Activated CD4-positive, alpha-beta T cell treated with anti-CD3 and anti-CD28 coated beads for 1 hour (primary cell): ENCODE measurements at places on chromosomes 5 and 9.

- DNase-seq = no peak
Observed at GRCh38 chr5:140015706-140016105, 27.4 kb downstream of the NRG2 start.

GRCh38 chr9:88268886-88269285, 119.4 kb upstream of the SPIN1 start:
- DNase-seq = no peak

- DNase-seq = no peak
Observed at GRCh38 chr5:153952893-153953292, 85.8 kb downstream of the FAM114A2 start.

DNA sequence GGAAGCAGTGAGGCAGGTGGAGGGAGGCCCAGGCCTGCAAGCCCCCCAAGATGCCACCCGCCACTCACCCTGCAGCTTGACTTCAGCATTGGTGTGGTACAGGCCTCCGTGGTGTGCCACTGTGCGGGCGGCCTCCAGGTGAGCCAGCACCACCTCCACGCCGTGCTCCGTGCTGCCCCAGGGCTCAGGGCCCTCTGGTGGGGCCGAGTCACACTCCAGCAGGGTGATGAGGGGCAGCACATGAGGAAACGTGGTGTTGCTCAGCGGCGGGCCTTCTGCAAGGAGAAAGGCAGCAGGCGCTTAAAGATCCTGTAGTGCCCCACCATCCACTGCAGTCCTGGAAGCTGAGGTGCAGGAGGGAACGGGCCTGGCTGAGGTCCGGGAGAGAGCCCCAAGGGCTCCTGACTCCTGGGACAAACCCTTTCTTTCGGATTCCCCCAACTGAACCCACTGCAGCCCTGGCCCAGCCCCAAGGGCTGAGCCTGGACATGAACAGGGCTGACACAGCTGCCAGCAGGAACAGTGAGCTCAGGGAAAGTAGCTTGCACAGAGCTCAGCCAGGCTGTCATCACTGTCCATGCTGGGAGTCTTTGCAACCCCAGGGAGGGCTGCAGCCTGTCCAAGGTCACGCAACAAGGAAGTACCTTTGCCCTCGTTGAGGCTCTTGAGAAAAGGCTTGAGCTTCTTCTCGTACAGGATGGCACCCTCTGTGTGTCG, 4.7 kb upstream of the TOR2A start:
- DNase-seq = no peak

DNA sequence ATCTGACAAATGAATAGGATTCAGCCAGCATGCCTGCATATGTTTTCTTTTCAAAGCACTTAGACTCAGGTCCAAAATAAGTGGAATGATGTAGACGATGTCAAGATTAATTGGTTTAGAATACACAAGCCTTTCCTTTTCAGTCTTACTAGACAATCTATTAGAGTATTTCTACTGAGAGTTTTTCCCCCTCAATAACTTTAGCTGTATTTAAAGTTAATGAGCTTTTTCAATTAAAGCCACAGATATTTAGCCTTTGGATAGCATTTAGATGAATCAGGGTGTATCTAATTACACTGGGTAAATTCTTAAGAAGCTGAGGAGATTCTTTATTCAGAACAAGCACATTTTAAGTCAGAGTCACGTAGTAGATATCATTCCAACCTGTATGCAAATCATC, 198.7 kb upstream of the MPDZ start:
- no peak for DNase-seq

DNA sequence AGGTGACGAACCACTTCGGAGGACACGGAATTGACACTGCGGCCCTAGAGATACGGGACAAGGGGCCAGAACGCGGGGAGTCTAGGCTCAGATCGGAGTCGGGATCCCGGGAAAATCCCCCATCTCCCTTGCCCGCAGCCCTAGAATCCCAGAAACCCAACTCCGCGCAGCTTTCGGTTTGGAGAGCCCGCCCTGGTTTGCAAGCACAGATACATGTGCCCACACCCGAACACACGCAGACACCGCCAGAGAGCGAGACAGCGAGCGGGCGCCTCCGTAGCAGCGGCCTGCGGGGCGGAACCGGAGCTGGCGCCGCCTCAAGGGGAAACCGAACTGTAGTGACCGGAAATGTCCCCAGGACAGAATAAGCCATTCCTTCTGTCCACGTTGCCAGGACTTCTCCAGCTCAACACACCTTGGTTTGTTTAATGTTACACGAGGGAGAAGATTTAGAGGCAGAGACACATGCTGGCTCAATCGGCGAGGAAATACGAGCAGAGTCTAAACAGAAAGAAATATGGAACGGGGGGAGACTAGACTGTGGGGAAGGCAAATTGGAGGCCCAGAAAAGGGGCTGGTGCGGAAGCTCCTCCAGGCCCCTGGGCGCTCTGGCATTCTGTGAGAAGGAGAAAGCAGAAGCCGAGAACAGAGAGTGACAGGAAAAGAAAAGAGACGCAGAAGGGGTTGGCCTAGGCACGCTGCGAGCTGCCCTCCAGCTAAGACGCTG, 2.9 kb upstream of the PAX5 start:
- DNase-seq = no peak

DNA sequence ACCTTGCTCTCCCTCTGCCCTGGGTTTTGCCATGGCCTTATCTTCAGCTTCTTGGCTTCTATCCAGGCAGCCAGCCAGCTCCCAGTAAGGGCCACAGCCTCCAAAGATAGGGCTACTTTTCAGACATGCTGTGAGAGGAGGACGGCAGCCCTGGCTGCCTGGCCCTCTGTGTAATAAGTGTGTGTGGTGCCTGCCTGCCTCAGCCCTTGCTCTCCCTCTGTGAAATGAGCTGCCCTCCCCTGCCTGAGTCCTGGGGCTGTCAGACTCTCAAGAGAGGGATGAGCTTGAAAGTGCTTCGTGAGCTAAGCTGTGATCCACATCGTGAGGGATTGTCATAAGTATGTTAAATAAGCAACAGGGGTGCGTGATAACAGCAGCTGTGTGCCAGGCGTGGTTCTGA, 8.1 kb downstream of the NDST1 start:
- DNase-seq = no peak

- DNase-seq = no peak
Observed at GRCh38 chr9:137314561-137315560, 12.8 kb upstream of the NRARP start.

- no peak for DNase-seq
Observed at GRCh38 chr5:307306-307705, 14.2 kb upstream of the AHRR start.

DNA sequence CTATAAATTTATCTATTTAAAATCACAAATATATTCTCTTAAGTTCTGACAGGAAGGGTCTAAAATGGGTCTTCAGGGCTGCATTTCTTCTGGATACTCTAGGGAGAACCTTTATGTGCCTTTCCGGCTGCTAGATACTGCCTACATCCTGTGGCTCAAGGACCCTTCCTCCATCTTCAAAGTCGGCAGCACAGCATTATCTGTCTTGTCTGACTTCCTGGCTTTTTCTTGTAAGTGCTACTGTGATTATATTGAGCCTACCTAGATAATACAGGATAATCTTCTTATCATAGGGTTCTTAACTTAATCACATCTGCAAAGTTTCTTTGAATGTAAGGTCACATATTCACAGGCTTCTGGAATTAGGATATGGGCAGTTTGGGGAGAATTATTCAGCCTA, 943.8 kb upstream of the TYRP1 start:
- no peak for DNase-seq

- DNase-seq = no peak
Observed at GRCh38 chr9:76135902-76136301, 245.4 kb downstream of the PCSK5 start.

- DNase-seq = no peak
Observed at GRCh38 chr5:141945511-141946051, 12.4 kb downstream of the PCDH12 start.

- no peak for DNase-seq
Observed at GRCh38 chr5:149201121-149201637, 59.9 kb downstream of the ABLIM3 start.

DNA sequence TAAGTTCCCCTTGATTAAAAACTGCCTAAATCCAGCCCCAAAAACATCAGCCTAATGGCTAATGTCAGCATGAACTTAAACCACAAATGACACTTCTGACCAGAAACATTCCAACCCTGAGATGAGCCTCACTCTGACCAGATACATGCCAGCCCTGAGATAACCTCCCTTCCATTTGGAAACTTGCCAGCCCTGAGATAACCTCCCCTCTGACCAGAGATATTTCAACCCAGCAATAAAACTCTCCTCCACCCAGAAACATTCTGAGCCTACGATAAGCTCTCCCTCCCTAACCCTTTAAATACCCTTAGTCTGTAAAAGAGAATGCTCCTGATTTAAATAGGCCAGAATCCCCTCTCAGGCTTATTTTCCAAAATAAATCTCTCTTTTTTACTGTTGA, 1035.7 kb upstream of the NUDT12 start:
- DNase-seq = no peak

GRCh38 chr5:74055486-74056106, 429.6 kb downstream of the ARHGEF28 start:
- DNase-seq = no peak

- DNase-seq = no peak
Observed at GRCh38 chr5:142455856-142456255, 131.0 kb upstream of the SPRY4 start.

GRCh38 chr5:135376961-135377624, 21.9 kb downstream of the MACROH2A1 start:
- no peak for DNase-seq

GRCh38 chr5:120207129-120207528, 257.0 kb upstream of the PRR16 start:
- no peak for DNase-seq

DNA sequence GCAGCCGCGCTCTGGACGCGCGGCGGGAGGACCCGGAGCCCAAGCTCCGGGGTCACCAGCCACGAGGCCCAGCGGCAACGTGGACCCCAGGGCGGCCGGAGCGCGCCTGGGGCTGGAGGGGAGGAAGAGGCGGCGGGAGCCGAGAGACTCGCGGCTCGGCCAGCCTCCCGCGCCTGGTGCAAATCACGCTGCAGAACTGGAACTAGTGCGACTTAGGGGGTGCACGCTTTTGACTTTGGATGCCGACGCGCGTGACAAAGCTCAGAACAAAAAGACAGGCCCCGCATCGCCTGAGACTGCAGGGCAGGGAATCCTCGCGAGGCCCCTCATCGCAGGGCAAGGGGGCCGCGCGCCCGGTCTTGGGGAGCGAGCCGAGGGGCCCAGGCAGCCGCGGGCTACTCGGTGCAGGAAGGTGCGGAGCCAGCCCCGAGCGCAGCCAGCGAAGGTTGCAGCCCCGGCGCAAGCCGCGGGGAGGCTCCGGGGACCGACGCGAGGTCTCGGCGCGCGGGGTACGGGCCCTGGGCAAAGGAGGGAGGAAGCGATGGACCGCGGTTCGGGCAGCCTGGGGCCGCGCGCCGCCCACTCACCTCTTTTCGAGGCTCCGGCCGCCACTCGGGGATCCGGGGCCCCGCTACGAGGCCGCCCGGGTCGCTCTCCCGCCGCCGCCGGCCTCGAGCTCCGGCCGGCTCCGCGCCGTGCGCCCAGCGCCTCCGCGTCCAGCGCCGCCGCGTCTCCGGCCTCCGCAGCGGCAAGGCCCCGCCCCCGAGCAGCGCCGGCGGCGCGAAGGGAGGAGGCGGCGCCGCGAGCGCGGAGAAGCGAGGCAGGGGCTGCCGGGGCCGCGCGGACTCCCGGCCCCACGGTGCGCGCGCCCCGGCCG, at the start of gene GOLM1:
GOLM1 (minus strand) TSS at position 735 of the 877 bp plus-strand sequence. CDS start 20,238 bp downstream, outside the sequence.
- DNase-seq = no peak
